Activated CD4-positive, alpha-beta T cell treated with anti-CD3 and anti-CD28 coated beads, Interleukin-2, amount 50 U/mL, for 4 hours (primary cell): ENCODE measurements at places on chromosomes 1 and 21.

GRCh38 chr1:45380125-45380524 lies 39.9 kb upstream of the MUTYH start:
- DNase-seq: no peak

DNA sequence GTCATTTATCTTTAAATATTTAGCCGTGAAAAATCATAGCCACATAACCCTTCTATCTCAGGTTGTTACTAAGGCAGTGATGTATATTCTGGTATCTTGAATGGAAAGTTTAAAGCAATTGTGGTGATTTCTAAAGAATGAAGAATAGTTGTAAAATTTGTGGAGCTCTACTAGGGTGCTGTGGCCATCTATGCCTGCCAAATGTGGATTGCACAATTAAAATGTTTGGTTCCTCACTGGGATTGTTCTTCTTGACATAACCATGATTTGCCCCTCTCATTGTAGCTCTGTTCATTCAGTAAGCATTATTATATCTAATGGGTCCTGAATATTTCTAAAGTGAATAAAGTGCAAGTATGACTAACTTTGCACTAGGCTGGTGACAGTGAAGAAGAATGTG lies 50.1 kb downstream of the AK4 start:
- DNase-seq: no peak

DNA sequence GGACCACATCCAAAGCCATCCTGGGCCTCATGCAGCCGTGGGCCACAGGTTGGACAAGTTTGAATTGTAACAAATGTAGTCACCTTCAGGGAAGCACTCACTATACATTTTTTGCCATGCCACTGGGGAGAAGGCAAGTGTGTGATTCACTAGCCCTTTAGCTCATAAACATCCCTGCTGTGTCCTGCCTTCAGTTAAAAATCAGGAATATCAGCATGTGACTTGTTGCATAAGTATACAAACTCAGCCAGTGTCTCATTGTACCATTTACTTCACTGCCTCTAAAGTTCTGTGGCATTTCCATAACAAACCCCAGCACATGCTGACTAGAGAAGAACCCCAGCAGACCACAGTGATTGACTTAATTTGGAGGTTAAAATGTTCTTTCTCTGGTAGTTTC lies 142.0 kb upstream of the C1orf105 start:
- no peak for DNase-seq

DNA sequence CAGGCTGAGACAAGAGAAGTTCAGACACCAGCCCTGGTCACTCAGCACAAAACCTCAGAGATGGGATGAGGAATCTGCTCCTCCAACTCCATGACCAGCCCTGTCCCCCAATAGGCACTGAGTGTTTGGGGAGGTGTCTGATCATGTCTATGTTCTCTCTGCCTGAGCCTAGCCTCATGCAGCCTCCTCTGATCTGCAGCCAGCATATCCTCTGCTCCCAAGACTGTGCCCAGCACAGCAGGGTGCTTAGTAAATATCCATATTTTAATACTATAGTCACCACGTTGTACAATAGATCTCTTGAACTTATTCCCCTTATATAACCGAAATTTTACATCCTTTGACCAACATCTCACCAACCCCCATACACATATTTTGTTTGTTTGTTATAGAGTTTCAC lies 202.9 kb downstream of the MATN1 start:
- DNase-seq: no peak

- DNase-seq: no peak
These were observed 135.1 kb upstream of the MROH9 start for GRCh38 chr1:170800265-170800664.

- DNase-seq: no peak
These were observed 156.9 kb downstream of the EDEM3 start for GRCh38 chr1:184597650-184598357.

GRCh38 chr1:30619619-30620018 lies 103.8 kb downstream of the MATN1 start:
- DNase-seq: no peak

DNA sequence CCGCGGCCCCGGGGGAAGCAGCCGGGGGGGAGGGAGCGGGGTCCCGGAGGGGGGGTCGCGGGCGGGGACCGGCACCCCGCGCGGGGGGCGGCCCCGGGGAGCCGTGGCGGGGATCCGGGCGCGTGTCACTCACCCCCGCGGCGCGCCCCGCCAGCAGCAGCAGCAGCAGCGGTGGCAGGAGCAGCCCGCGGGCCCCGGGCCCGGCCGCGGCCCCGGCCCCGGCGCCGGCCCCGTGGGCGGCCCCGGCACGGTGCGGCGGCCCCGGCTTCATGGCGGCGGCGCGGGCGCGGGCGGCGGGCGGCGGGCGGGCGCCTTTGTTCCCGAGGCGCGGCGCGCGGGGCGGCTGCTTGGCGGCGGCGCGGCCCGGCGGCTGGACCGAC lies 252 bp downstream of the SDC3 start:
- DNase-seq: no peak

DNA sequence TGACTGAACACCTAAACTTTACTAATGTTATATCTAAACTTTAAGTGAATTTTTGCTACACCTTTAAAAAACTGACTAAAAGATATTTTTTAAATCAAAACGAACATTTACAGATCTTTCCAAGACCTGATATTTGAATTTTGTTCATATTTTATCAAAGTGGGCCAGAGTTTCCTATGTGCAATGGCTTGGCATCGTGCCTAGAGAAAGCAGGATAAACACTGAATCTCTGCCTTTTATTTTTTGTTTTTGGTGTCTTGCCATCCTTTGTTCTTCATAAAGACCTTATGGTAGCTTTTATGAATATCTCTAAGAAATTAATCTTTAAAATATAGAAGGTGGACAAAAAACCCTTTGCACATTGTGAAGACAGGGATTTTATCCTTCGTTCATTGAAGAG lies 25.8 kb upstream of the VPS26C start:
- DNase-seq: no peak

DNA sequence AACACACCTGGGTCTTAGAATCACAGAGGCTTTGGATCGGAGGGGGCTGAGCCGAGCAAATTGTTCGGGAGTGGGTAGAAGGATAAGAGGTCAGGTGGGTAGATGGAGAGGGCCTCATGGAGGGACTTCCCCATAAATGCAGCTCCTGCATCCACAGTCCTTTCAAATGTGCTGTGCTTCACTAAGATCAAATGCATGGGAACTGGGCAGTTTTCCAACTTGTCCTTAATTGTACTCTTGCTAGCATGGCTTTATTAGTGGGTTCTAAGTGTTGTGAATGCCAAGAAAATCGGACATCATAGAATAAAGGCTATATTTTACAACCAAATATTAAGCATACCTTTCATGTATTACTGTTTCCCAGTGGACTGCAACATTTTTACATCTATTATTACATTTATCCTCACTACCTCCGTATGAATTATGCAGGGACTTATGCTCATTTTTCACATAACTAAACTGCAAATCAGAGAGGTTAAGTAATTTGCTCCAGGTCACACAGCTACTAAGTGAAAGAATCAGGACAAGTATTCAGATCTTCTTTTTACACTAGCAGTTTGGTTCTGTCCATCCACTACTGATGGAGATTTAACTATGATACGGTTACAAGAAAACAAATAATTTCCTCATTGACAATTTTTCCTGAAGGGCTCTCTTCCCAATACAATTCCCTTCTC lies 174.5 kb upstream of the RUNX1 start:
- DNase-seq: no peak

GRCh38 chr1:33247545-33247944 lies 8.7 kb upstream of the ZNF362 start:
- no peak for DNase-seq

GRCh38 chr1:225942574-225942973 lies 1.6 kb upstream of the LEFTY2 start:
- DNase-seq: no peak

- no peak for DNase-seq
These were observed 300.4 kb downstream of the PTPRC start for GRCh38 chr1:198939286-198939685.

- DNase-seq: no peak
These were observed 13.7 kb downstream of the SPRTN start for GRCh38 chr1:231351816-231352215.

DNA sequence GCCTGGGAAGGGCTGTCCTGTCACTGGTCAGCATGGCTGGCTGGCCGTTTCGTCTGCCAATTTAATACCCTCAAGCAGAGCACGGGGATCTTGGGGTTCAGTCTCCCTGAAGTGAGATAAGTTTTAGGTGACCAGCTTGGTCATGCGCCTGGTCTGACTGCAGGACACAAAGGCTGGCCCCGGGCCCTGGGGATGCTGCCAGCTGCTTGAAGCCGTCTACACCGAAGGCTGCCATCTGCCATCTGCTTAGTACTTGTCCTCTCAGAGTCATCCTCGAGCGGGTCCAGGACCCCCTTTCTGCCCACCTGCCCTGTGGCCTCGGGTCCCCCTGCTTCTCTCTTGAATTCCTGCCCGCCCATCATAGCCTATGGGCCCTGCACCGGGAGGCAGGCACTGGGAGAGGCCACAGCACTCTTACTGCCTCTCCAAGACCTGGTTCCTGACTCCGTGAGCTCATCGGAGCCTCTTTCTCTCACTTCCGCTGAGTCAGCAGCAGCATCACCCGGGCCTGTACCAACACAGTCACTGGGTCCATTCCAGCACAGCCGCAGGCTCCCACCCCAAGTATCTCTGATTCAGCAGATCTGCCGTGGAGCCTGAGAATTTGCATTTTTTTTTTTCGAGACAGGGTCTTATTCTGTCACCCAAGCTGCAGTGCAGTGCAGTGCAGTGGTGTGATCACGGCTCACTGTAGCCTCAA lies 7.0 kb downstream of the FBLIM1 start:
- no peak for DNase-seq

- DNase-seq: no peak
These were observed 2.8 kb downstream of the TGFB2 start for GRCh38 chr1:218347723-218348627.

DNA sequence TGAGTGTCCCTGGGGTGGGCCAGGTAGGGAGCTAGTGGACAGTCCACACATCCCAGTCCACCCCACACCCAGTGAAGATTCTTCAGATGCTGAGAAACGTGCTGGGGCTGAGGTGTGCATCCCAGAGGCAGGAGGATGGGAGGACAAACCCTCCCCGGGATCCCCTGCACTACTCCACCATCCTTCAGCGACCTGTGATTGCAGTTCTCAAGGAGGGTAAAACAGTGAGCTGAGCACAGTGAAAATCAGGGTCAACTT lies 51.0 kb downstream of the ELK4 start:
- DNase-seq: no peak

DNA sequence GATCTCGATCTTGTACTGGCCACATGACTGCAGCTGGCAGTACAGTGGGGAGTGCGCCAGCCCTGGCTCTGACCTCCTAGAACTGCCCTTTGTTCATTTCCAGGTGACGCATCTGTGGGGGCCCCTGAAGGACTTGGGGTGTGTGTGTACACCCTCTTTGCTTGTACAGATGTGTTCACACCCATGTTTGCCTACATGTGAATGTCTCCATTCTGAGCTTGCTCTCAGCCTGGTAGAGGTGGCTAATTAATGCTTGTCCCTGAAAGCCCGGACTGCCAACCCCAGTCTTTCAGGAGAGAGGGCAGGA lies 19.8 kb downstream of the TNFRSF1B start:
- DNase-seq: no peak

- no peak for DNase-seq
These were observed 5.0 kb upstream of the CHD5 start for GRCh38 chr1:6185151-6185550.

- DNase-seq: no peak
These were observed 375.8 kb downstream of the NCAM2 start for GRCh38 chr21:21373969-21374368.

DNA sequence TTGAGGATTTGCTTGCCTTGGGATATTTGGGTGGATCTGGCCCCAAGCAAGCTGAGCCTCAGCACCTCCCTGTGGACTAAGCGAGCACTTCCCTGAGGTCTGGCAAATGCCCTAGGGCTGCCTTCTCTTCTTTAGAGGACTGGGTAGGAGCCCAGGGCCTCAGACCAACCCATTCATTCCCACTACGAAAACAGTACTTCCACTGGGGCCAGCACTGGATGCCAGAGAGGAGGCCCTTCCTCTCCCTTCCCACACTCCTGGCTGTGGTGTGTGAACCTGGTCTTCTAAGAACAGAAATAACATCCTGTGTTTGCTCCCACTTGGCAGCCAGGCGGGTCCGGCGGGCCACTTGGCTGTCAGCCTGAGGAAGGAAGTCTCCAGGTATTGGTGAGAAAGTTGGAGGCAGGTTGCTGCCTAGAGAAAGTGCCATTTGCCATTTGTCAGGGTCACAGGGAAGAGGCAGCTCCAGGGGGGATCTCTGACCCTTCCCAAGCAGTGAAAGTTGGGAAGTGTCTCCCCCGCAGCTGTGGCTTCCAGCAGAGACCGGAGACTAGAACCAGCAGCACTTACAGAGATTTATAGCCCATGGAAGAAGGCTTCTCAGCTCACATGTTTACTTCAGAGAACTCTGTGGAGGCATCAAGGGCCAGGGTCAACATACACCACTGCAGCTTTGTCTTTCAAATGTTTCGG lies 323.5 kb downstream of the SIPA1L2 start:
- no peak for DNase-seq

DNA sequence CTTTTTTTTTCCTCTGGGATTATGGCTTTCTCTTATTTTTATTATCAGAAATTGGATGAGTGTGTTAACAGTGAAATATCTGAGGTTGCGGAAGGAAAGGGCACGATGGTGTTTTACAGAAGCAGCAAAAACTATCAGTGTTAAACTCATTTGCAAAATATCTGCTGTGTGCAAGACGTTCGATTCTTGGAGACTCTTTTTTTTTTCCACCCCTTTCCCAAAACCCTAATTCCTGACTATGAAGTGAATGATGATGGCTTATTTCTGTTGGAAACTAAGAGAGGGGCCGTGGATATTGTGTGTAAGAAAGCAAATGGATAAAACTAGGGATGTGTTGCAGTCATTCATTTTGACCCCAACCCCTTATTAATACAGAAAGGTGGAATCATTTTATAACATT lies 677 bp downstream of the NCAM2 start:
- no peak for DNase-seq

DNA sequence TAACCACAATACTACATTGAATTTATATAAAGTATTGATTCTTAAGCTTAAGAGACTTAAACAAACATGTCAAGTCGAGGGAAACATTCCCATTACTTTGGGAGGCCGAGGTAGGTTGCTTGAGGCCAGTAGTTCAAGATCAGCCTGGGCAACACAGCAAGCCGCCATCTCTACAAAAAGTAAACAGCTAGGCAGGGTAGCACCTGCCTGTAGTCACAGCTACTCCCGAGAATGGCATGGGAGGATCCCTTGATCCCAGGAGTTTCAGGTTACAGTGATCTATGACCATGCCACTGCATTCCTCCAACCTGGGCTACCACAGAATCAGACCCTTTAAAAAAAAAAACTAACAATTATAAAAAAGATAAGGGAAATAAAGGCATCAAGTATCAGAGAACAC lies 50.4 kb downstream of the EIF4G3 start:
- DNase-seq: no peak

DNA sequence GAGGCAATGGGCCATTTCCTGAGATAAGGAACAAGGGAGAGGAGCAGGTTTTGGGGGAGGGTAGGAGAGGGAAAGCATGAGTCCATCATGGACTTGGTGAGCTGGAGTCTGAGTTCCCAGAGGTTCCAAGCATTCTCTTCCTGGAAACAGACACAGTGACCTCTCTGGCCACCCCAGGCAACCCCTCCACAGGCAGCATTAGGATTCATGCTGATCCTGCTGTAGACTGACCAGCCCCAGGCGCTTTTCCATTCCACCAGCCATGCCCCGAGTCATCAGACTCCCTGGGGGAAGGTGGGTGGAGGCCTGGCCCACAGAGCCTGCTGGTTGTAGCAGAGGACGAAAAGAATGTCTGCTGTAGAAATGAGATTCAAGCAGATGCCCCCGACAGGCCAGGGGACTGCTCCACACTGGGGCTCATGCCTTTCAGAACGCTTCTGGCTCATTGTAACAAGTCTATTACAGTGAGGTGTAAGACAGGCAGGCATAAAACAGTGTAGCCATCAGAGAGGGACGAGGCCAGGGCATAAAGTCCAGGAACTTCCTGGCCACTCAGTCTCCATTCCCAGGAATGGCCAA lies 52.2 kb downstream of the KCND3 start:
- no peak for DNase-seq
